ENCODE measurements at places on chromosomes 3 and 15.

DNA sequence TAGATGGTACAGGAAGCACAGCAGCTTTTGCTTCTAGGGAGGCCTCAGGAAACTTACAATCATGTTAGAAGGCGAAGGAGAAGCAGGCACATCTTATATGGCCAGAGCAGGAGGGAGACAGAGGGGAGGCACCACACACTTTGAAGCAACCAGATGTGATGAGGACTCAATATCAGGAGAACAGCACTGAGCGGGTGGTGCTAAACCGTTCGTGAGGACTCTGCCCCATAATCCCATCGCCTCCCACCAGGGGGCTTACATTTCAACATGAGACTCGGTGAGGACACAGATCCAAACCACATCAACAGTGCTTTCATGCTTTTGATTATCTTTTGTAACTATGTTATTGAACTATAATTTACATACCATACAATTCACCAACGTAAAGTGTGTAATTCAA lies 7.6 kb upstream of the TMEM44 start:
- no peak for DNase-seq

DNA sequence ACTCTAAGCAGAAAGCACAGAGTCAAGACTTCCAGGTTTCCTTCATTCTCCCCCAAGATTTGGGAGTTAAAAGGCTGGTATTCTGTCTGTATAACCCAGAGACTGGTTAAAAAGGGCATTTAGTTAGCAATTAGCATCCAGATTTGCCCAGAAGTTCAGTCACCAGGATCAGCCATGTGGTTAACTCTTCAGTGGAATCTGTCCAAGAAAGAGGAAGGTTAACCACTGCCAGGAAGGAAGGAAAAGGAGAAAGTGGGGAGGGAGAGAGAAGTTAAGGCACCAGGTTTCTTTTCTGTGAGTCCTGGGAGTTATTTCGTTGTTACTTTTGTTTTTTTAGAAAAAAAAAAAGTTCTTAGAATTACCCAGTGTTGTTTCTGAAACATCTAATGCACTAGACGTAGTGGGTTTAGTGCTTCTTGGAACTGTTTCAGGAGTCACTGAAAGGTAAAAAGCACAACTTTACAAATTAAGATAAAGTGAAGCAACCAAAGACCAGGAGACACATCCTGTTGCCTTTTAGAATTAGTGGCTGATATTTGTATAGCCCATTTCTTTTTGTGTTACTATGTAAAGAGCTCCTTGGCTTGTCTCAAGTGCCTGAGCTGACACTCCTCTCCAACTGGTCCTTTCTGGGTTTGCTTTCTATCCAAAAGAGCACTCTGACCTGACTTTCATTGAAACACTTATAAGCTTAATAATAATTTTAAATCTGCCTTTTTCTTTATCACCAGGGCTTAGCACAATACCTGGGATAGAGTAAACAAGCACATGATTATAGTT lies 128.6 kb downstream of the ABI3BP start:
- no peak for DNase-seq

- no peak for DNase-seq
These were observed 29.3 kb downstream of the LIMD1 start for GRCh38 chr3:45623846-45624245.

- DNase-seq: no peak
These were observed 54.7 kb upstream of the TPRG1 start for GRCh38 chr3:189117087-189117486.

DNA sequence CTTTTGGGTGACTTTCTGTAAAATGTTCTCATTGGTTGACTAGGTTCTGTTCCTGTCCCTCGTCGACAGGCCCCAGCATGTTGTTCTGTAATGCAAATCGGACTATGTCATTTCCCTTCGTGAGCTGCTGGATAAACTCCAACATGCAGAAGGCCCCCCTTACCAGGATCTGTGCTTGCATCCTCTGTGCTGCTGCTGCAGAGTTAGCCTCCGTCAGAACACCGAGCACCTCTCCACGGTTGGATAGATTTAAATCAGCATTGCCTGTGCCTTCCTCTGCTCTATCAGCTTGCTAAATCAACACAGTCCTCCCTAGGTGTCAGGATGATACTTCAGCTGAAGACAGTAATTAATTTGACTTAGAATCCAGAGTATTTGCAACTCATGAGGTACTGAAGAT lies 12.7 kb upstream of the MINDY4B start:
- DNase-seq: no peak

All from SK-N-DZ (cell line).